Left hindlimb (tissue), 1 donor: ENCODE measurements at places on chromosomes 13 and 19.

DNA sequence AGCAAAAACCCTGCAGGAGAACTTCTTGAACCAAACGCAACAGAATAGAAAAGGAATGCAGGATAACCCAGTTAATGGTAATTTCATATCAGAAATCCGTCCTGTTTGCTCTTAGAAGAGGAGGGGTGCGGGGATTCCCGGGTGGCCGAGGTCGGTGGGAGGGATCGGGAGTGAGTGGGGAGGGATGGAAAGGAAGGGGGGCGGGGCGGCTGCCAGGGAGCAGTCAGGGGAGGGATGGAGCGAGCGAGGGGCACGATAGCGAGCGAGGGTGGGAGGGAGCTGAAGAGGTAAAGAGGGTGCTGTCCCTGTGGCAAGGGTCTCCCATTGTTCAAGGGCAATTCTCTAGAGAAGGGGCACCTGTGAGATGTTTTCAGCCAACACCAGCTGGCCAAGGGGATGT is 26.5 kb downstream of the CD177 start:
- no peak for DNase-seq

GRCh38 chr13:21671620-21672286 is 880 bp downstream of the FGF9 start:
- DNase-seq, result no peak

- DNase-seq, result no peak
These were observed 23.5 kb downstream of the RHPN2 start for GRCh38 chr19:33040994-33041827.

DNA sequence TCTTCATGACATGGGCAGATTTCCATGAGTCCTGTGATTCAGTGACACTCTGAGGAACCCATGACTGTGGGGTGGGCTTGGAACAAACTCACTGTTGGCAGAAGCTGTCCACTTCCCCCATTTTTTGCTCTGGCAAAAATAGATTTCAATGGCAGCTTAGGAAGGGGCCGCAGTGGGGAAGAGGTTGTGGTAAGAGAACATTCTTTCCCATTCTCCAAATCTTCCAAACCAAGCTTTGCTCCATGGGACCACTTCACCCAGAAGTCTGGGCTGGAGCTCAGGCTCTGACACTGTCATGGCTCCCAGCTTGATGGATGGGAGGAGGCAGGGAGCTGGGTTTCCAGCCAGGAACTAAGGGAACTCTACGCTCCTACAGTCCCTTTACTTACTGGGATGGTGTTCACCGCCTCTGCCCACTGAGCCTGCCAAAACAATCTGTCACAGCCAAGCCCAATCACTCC is 24.9 kb upstream of the MEDAG start:
- DNase-seq, result peak; percentile 69

DNA sequence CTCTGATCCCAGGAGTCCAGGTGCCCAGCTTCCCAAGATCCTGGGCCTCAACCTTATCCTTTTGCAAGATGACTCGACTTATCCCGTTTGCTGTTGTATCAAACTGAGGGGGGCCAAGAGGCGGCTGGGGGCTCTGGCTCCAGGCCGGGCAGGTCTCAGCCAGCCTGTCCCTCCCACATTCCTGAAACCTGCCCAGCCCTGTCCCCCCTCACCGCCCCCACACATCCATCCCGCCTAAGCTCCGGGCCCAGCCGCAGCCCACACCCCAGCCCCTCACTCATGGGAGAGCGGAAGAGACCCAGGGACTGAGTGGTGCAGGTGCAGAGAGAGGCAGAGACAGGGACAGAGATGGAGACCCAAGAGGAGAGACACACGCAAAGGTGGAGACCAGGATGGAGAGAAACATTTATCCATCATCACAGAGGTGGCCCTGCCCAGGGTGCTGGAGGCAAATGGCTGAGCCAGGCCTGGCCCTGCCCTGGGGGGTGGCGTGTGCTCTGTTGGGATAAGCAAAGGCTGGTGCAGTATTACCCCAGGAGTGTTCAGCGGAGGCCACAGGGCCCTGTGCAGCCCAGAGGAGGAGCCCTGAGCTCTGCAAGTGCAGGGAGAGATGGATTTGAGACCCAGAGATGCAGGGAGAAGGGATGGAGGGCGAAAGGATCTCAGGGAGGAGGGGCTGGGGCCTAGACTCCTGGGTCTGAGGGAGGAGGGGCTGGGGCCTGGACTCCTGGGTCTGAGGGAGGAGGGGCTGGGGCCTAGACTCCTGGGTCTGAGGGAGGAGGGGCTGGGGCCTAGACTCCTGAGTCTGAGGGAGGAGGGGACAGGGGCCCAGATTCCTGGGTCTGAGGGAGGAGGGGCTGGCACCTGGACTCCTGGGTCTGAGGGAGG is 1.6 kb downstream of the BCAM start:
- DNase-seq, result no peak

DNA sequence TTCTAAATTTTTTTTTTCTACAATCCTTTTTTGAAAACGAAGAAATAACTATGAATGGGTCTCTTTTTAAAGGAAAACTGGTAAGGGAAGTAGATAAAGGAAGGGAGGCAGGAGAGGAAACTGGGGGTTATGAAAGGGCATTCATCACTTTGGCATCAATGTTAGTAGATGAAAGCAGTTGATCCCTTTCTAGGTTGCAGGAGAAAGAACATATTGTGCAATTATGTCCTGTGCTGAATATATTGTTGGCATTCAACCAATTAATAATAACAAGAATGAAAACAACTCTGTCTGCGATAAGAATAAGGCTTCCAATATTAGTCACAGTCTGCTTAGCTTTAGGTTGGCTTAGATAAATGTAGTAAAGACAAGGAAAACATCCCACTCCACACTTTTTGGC is 796.8 kb upstream of the KLHL1 start:
- DNase-seq, result no peak

- DNase-seq, result no peak
These were observed 2878.3 kb upstream of the PCDH20 start for GRCh38 chr13:64293923-64294322.

DNA sequence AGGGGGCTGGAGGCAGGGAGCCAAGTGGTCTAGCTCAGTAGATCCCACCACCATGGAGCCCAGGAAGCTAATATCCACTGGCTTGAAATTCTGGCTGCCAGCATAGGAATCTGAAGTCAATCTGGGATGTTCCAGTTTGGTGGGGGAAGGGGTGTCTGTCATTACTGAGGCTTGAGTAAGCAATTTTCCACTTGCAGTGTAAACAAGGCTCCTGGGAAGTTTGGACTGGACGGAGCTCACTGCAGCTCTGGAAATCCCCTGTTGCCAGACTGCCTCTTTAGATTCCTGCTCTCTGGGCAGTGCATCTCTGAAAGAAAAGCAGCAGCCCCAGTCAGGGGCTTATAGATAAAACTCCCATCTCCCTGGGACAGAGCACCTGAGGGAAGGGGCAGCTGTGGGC is 349.2 kb upstream of the KLHL1 start:
- DNase-seq, result no peak

DNA sequence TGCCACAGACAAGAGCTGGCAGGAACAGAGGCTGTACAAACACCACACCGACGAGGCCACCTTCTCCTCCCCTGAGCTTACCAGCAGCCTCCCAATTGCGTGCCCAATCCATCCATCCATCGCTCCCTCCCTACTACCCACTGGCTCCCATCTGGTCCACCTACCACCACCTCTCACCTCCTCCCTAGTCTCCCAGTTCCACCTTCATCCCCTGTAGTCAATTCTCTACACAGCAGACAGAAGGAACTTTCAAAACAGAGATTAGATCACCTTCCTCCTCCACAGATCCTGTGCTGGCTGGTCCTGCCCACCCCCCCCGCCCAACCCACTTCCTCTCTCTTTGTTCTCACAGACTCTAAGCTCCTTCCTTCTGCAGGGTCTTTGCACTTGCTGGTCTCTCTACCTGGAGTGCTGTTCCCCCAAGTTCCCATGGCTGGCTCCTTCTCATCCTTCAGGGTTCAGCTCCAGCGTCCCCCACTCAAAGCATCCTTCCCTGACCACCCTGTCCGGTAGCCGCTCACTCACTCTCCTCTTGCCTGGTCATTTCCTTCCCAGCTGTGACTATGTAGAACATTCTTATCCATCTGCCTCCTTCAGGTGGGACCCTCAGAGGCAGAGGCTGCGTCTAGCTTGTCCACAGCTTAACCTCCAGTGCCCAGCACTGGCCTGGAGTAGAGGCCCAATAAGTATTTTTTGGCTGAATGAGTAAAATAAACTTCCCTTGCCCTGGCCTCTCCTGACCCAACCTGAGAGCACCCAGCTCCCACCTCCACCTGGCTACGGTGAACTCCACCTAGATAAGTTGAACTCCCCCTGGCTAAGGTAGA is 23.0 kb downstream of the PIN1 start:
- no peak for DNase-seq

DNA sequence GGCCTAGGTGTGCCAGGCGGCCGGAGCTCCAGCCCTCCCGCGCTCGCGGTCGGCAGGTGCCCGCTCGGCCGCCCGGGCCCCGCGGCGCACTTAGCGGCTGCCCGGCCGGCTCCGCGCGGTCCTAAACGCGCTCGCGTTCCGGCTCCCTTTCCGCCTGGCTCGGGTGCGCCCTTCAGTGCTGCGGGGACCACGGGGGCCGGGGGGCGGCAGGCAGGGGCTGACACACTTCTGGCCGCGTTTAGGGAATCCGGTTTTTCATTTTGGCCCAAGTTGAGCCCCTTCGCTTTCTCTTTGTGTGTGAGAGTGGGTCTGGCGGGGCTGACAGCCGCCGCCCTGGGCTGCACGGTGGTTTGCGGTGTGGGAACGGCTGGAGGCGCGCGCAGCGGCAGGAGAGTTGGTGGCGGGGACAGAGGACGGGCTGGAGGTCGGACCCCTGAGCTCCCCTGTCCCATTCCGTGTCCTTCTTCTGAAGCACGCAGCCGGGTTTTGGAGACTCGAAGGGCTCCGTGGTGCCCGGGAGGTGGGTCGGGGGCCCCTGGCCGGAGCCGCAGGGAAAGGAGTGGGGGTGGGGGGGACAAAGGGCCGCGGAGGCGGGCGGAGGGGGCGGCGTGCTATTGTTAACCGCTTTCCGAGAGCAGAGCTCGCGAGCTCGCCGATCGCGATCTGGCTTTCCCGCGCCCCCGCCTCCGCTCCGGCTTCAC is 3.1 kb downstream of the FGF9 start:
- peak; percentile 49 for DNase-seq

- no peak for DNase-seq
These were observed 110.3 kb upstream of the ABCC4 start for GRCh38 chr13:95411428-95412040.

- DNase-seq, result no peak
These were observed 23.1 kb downstream of the SLC6A16 start for GRCh38 chr19:49301866-49302252.

- no peak for DNase-seq
These were observed 58.9 kb upstream of the GJB6 start for GRCh38 chr13:20291037-20291436.

DNA sequence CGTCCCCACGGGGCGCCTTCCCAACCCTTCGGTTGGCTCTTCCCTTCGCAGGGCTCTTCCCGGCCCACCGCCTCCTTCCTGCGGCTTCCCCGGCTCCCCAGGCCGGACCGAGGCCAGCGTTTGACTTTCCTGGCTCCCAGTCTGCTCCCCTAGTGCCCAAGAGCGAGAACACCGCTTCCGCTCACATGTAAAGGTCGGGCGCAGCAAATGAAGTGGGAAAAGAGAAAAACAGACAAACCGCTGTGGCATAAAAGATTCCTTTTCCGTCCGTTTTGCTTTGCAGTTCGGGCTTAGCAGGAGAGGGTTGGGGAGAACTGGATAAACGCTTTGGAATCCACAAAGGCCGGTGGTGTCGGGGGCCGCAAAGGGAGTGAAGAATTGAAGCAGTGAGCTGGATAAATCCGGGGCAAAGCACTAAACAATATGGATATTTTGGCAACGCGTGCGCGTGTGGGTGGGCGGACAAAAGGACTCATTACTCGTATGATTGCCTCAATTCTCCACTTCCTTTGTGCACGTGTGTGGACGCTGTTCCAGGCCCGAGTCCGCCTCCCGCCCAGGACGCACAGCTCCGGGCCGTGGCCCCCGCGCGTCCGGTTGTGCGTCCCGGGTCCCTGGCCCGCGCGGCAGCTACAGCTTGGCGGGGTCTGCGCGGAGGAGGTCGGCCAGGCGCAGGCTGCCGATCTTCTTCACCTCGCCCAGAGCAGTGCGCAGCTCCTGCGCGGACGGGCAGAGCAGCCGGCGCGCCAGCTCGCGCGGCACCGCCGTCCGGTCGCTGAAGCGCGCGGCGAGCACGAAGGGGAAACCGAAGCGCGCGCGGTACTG is 8.6 kb upstream of the CDX2 start:
- DNase-seq, result no peak

DNA sequence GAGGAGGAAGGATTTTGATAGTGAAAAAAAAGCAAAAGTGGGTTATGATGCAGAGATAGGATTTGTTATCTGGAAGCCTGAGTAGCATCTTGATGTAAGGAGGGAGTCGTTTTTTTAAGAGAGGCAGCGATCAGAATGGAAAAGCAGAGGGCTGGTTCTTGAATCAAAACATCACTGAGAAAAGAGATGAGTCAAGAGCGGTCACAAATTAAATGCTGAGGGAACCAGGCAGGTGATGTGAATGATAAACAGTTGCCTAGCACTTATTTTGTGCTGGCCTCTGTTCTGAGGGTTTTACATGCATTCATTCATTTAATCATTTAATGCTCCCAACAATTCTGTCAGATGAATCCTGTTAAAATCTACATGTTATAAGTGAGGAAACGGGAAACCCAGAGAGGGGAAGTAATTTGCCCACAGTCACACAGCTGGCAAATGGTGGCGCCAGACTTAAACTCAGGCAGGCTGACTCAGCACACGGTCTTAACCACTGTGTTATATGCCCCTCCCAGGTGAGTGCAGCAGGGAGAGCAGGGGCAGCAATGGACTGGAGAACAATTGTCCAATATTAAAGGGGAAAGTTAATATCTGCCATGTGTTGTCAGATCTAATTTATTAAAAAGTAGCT is 21.4 kb downstream of the SIGLECL1 start:
- no peak for DNase-seq

GRCh38 chr13:67238277-67238859 is 8.2 kb upstream of the PCDH9 start:
- no peak for DNase-seq

- DNase-seq, result no peak
These were observed 37.0 kb downstream of the ABCC4 start for GRCh38 chr13:95264225-95264624.

DNA sequence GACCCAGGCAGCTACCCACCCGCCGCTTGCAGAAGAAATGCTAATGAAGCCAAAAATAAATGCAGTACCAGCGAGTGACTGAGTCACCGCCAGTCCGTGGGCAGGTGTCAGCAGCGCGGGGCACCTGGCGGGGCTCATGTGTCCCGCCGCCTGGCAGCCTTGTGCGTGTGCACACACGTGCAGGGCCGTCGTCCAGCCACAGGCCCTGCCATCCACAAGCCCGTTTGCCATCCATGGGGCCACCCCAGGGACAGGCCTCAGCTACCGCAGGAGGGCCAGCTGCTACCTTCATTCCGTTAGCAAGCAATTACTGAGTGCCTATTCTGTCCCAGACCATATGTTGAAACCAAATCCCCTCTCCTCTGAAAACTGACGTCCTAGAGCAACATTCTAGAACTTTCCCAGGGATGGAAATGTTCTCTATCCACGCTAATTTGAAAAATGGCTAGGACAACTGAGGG is 20.5 kb downstream of the NCAN start:
- DNase-seq, result no peak

- peak; percentile 67 for DNase-seq
These were observed 50.0 kb upstream of the WDFY2 start for GRCh38 chr13:51534041-51534817.

GRCh38 chr19:12952488-12953137 is 4.4 kb downstream of the GADD45GIP1 start:
- DNase-seq, result peak; percentile 55

- DNase-seq, result no peak
These were observed 415.8 kb upstream of the KLF12 start for GRCh38 chr13:74550039-74550438.
